ENCODE measurements at places on chromosomes 4 and X.

- no peak for DNase-seq
These were observed 45.8 kb upstream of the ITM2A start for GRCh38 chrX:79412972-79413371.

DNA sequence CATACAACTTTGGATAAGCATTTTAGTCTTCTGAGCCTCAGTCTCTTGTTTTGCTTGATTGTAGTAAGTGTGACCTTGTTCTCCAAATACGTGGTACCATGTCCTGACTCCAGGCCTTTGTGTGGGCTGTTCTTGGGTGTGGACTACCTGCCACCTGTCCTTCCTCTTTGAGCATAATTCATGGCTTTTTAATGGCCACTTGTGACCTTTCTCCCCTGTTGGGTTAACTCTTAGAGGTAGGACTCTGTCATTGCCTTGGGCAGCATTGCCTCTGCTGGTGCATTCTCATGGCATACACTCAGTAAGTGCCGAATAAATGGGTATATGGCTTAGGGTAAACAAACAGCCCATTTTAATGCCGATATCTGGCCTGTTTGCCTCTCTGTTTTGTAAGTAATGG is 3.0 kb downstream of the NSD2 start:
- no peak for DNase-seq

DNA sequence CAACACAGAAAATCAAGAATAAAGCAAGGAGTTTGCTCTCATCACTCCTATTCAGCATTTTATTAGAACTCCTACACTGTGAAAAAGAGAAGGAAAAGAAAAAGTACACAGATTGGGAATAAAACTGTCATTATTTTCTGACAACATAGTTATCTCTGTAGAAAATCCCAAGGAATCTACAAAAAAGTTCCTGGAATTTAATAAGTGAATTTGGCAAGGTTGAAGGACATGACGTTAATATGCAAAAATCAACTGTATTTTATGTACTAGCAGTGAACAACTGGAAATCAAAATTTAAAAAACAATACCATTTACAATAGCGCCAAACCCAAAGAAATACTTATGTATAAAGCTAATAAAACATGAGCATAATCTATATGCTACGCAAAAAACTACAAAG is 26.3 kb downstream of the CHIC2 start:
- no peak for DNase-seq

GRCh38 chr4:185811509-185812364 is at the start of gene SORBS2:
Gene SORBS2 (minus strand): TSS chr4:185812194. CDS start chr4:185690571, 121,623 bp downstream.
- DNase-seq: peak; percentile 36

- no peak for DNase-seq
These were observed 107.3 kb downstream of the AMMECR1 start for GRCh38 chrX:110210417-110211139.
